NCI-H2171 (cell line): ENCODE measurements at places on chromosomes 7 and 10.

- DNase-seq, result no peak
Observed at GRCh38 chr7:102967798-102968197, 55.0 kb downstream of the LRRC17 start.

- DNase-seq, result no peak
Observed at GRCh38 chr7:16344927-16345326, 76.4 kb downstream of the CRPPA start.

- DNase-seq, result no peak
Observed at GRCh38 chr7:38223306-38223705, 45.3 kb downstream of the STARD3NL start.

DNA sequence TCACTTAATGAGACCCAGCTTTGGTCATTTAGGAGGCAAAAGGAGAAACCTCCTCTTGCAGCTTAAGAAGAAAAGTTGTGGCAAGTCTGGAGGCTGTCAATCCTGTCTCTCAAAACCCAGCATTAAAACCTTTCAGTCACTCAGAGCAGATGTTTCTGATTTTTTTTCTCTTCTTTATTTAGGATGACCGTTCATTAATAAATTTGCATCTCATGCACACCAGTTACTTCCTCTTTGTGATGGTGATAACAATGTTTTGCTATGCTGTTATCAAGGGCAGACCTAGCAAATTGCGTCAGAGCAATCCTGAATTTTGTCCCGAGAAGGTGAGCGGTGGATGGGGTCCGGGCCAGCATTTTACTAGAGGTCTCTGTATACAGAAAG lies 32.0 kb downstream of the TMEM248 start:
- no peak for DNase-seq

GRCh38 chr10:100996678-100997359 lies 2.8 kb upstream of the LZTS2 start:
- DNase-seq, result no peak

GRCh38 chr10:114077815-114078219 lies 34.2 kb downstream of the ADRB1 start:
- DNase-seq, result no peak

GRCh38 chr10:120381931-120382330 lies 75.1 kb upstream of the PLPP4 start:
- DNase-seq, result no peak

DNA sequence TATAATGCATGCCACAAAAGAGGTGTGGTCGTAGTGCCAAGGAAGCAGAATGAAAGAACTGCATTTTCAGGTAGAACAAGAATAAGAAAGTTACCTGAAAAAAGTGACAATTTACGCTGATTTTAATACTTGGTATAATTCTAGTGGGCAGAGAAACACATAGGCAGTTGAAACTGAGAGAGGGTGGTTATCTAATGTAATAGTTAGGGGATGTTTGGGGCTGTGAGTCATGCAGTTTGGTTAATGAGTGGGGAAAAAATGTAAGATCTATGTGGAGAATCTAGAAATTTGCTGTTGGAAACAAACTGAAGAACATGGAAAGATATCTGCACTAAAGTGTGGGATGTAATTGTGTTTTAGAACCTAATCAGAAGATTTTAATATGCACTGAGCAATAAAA lies 33.7 kb downstream of the ZNF37A start:
- DNase-seq, result no peak
